ENCODE measurements at places on chromosomes 3 and 15.

- no peak for DNase-seq
Measured at GRCh38 chr3:129633751-129634481, 27.4 kb upstream of the PLXND1 start.

GRCh38 chr3:157769378-157769777 lies 266.2 kb upstream of the VEPH1 start:
- no peak for DNase-seq

GRCh38 chr3:134603480-134603879 lies 47.3 kb downstream of the KY start:
- DNase-seq, result no peak

- DNase-seq, result no peak
Measured at GRCh38 chr3:13025090-13025489, 48.1 kb downstream of the IQSEC1 start.

DNA sequence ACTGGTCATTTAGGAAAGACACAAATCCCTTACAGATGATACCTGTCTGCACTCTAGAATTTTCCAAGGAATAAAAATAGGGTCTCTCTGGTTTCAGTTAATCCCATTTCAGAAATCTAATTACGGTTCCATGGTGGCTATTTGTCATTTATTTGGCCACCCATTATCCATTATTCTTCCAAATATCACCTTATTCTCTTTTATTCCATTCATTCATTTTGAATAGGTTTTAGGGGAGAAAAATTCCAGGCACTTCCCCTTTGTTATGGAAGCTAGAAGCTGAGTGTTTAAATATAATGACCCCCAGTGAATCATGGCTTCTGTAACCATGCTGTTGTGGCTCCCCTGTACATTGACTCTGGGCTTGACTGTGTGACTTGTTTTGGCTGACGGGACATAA lies 420.8 kb upstream of the DPH6 start:
- DNase-seq, result no peak

GRCh38 chr3:45593708-45594601 lies 596 bp upstream of the LIMD1 start:
- peak; percentile 71 for DNase-seq

DNA sequence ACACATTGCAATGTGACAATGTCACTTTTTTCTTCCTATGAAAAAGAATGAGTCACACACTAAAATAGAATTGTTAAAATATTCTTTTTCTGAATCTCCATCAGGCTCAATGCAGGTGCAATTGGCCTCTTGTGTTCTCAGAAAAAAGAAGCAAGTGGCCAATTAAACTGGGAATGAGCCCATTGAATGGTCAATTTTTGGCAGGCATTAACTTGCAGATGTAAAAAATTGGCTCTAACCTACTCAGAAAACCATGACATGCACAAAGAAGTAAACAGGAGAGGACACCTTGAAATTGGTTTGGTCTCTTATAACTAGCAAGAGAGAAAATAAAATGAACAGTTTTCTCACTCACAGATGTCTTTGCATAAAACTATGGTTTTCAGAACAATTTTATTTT lies 820.8 kb downstream of the TBL1XR1 start:
- no peak for DNase-seq

- DNase-seq, result no peak
Measured at GRCh38 chr15:91572110-91572509, 281.4 kb upstream of the SLCO3A1 start.

GRCh38 chr3:52670621-52671521 lies 14.8 kb downstream of the PBRM1 start:
- DNase-seq, result no peak

DNA sequence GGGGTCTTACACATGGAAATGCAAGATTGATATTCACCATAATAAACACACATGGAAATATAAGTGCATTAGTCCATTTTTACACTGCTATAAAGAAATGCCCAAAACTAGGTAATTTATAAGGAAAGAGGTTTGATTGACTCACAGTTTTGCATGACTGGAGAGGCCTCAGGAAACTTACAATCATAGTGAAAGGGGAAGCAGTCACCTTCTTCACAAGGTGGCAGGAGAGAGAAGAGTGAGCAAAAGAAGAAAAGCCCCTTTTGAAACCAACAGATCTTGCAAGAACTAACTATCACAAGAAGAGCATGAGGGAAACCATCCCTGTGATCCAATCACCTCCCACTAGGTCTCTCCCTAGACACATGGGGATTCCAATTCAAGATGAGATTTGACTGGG lies 111.7 kb upstream of the TP63 start:
- no peak for DNase-seq

DNA sequence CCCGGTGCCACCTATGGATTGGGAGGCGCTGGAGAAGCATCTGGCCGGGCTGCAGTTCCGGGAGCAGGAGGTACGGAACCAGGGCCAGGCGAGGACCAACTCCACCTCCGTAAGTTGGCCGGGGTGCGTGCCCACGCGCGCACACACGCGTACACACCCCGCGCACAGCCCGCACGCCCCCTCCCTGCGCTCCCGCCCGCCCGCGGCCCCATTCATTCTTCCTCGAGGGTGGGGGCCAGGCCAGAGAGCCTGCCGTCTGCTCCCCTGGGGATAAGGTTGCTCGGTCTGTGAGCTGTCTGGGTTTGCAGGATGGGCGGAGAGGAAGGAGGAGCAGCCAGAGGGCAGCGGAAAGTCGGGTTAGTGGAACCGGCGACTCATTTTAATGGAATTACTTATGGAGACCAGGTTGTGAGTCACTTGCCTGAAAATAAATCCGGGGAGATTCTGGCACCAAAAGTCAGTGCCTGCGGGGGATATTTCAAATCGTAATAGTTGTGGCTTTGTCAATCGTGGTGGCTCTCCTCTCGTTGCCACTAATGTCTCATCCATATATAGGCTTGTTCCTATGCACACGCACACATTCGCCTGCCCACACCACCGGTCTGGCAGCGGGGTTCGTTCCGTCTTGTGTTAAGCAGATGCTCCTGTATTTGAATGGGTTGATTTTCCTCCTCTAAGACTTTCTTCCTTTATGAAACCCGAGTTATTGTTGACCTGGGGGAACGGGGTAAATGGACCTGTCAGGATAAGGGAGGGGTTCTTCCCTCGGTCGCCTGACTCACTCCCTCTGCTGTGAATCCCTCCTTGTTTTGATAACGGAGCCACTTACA lies 223.4 kb upstream of the IL12A start:
- no peak for DNase-seq

DNA sequence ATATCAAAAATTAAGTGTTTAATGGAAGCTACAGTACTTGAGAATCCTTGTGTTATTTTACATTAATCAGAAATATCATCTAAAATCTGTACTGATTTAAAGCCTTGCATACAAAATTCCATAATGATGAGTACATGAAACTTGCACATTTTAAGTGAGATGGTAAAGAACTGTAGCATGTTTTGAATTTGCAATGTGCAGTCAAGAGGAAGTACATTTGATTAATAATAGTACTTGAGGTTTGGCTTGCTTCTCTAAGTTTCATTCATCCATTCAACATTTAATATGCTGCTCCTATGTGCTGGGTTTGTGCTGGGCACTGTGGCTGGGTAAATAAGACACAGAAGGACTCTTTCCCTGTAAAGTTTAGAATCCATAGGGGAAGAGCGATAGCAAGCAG lies 332.3 kb downstream of the CNTN3 start:
- no peak for DNase-seq

GRCh38 chr3:197528190-197528589 lies 27.6 kb downstream of the BDH1 start:
- no peak for DNase-seq

- peak; percentile 95 for DNase-seq
Measured at GRCh38 chr3:196081834-196082618, at the start of gene TFRC. TFRC (minus strand) TSS chr3:196082090; CDS start chr3:196077099, 4,991 bp downstream.

GRCh38 chr3:12753275-12754028 lies 5.6 kb downstream of the TMEM40 start:
- DNase-seq, result no peak

DNA sequence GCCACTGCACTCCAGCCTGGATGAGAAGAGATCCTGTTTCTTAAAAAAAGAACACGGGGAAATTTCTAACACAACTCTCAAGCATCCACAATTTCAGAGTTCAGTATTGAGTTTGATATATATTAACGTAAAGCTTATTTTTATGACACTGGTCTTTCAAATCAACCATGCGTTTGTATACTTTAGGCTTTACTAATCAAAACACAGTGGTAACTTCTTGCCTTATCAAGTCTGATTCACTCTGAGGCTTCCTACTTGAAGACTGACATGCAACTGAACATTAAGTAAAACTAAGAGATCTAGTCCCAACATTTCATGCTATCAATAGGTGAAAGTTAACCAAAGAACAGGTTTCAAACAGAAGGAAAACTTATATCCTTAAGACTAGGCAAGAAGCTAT lies 46.7 kb downstream of the PRTG start:
- DNase-seq, result no peak

DNA sequence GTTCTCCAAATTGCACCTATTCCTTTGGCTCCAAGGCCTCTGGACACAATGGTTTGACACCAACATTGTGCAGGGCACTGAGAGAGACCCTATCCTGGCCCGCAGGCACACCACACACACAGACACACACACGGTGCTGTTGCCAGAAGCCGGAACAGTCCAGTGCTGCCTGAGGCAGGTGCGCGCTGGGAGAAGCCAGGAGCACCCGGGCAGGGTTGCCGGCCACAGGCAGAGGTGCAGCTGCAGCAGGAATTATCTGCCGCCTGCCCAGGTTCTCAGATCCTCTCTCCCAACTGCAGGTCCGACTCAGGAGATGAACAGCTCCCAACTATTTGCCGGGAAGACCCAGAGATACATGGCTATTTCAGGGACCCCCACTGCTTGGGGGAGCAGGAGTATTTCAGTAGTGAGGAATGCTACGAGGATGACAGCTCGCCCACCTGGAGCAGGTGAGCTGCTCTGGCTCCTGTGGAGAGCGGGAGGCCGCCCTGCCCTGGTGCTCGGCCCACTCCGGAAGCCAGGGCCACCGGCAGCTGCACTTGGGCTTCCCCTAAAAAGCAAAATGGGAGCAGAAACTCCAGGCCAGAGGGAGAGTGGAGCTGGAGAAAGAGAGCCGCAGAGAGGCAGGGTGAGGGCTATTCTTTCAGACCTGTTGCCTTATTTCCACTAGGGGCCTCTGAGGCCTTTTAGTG lies 42.9 kb downstream of the CHDH start:
- DNase-seq, result no peak

DNA sequence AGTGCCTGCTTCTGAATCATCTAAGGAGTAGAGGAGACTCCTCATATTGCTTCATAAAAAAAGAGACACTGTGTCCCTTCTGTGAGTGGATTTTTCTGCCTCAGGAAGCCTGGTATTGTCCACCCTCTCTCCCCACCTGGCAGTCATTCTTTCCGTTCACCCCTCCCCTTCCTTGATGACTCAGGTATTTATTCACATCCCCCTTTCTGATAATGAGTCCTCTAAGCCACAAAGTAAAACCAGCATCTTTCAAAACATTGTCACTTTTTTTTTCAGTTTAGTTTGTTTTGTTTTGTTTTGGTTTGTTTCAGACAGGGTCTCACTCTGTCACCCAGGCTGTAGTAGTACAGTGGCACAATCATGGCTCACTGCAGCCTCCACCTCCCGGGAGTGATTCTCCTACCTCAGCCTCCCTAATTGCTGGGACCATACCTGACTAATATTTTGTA lies 65.2 kb upstream of the UBE2E1 start:
- DNase-seq, result no peak

- DNase-seq, result no peak
Measured at GRCh38 chr3:87509401-87509800, 233.0 kb upstream of the POU1F1 start.

- DNase-seq, result no peak
Measured at GRCh38 chr3:79461129-79461792, 306.5 kb downstream of the ROBO1 start.

DNA sequence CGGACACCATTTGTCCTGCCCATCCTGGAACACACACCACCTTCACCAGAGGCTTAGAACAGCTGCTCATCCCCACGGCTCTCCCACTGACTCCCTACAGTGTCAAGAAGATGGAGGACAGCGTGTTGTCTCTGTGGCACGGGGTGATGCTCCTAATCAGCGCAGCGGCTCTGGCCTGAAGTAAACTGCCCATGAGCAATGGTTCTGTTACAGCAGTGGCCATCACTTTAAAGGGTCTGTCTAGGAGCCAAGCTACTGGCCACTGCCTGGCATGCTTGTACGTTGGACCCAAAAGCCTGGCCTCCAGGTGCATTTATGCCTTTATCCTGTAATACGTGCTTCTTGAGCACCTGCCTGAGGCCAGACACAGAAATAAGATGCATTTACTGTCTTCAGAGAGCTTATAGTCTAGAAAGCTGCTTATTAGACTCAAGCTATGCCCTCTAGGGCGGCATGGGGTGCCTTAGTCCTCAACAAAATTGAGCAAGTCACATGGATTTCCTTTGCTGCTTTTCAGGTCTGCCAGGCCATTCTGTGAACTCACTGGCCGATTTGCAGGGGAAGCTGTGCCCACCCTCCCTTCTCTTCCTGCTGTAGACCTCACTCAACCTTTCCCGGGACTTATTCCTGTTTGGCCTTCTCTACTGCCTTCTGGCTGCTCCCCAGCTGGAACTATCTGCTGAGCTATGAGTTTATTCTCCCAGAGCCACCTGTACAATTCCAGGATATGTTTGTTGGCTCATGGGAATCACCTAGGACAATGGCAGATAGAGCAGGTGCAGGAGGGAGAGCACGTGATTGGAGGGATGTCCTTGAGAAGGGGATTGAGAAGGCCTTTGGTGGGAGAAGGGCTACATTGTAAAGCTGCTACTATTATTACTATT lies 51.9 kb downstream of the STARD5 start:
- no peak for DNase-seq

- no peak for DNase-seq
Measured at GRCh38 chr3:33339758-33340157, 62.5 kb downstream of the FBXL2 start.

GRCh38 chr15:51799282-51800252 lies 29.9 kb upstream of the TMOD3 start:
- no peak for DNase-seq

DNA sequence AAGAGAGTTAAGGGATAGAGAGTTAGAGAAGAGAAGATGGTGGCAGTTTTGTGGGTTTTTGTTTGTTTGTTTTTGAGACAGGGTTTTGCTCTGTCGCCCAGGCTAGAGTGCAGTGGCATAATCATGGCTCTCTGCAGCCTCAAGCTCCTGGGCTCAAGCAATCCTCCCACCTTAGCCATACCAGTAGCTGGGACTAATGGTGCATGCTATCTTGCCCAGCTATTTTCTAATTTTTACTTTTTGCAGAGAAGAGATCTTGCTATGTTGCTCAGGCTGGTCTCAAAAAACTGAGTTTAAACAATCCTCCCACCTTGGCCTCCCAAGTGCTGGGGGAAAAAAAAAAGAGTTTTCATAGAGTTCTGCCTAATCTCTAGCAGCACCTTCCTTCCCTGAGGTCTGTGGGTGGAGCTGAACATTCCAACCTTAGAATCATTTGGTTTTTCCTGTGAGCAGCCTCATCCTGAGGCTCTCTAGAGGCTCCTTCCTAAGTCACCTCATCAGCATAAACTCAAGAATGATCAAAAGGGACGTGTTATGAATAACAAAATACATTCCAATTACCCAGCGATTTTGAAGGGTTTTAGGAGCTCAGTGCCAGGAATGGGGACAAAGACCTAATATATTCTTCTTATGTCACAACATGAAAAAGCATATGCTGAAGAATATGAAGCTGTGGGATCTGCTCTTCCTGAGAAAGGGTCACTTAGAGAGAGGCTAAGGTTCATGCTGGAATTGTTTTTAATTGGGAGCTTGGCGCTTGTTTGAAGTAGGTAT lies 180.6 kb downstream of the LSAMP start:
- DNase-seq, result no peak

- DNase-seq, result no peak
Measured at GRCh38 chr3:15536856-15537255, 15.3 kb upstream of the COLQ start.

- DNase-seq, result no peak
Measured at GRCh38 chr15:68580883-68581155, 2.0 kb downstream of the CORO2B start.
